ENCODE measurements at places on chromosomes 16 and 17.
A peak's percentile ranks its signal among the peaks of the same experiment; 100 is the strongest.

- no peak for DNase-seq
Observed at GRCh38 chr17:81858170-81858966, 2.0 kb downstream of the P4HB start.

GRCh38 chr17:57675427-57676387 is 69.4 kb downstream of the CCDC182 start:
- DNase-seq, result no peak

- DNase-seq, result no peak
Observed at GRCh38 chr17:34820248-34820801, 140.9 kb downstream of the CCT6B start.

DNA sequence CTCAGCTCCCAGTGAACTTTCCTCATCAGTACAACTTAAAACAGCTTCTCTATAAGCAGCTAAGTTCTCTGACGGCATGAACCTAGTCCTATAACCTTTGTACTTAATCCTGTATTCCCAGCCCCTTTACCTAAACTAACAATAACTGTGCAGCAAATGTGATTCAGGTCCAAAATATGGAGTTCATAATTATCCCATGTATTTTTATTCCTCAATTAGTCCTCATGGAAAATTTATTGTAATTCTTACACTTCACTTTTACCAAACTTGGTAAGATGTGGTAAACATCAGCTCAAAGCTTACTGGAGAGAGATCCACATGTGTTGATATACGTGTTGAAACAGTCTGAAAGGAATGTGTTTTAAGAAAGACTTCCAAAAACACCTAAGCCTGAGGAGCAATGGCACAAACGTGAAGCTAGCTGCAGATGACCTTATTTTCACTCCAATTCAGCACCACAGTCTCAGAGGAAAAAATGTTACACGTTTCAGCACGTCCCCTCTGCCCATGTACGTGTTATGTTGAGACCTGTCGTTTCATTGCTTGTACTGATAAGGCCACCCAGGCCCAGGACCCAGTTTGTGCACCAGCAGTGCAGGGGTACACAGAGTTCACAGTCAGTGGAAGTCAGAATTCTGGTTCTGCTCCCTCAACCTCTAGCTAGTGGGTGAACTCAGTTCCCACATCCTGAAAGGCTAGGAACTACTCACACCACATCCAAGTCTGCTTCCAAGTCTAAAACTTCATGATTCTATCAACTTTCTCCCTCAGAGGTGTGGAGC is 7.1 kb downstream of the USP31 start:
- no peak for DNase-seq

GRCh38 chr16:3665508-3665907 is 11.0 kb downstream of the DNASE1 start:
- no peak for DNase-seq

- DNase-seq, result no peak
Observed at GRCh38 chr17:18084256-18084655, 3.5 kb upstream of the DRG2 start.

DNA sequence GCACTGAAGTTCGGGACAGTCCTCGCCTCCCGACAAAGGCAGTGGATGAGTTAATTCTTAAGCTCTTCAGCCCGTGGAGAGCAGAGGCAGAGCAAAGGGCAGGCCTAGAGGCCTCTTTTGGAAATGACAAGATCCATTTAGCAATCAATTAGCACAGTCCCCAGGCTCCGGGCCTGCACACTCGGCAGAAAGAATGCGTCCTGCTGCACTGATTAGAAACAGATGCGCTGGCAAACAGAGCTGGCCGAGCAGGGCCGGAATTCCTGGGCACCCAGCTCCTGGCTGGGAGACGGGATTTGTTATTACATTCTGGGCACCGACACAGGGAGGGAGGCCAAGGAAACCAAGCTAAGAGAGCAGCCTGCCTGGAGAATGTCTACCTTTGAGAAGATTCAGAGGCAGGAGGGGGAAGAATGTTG is 162.9 kb downstream of the COPRS start:
- no peak for DNase-seq

DNA sequence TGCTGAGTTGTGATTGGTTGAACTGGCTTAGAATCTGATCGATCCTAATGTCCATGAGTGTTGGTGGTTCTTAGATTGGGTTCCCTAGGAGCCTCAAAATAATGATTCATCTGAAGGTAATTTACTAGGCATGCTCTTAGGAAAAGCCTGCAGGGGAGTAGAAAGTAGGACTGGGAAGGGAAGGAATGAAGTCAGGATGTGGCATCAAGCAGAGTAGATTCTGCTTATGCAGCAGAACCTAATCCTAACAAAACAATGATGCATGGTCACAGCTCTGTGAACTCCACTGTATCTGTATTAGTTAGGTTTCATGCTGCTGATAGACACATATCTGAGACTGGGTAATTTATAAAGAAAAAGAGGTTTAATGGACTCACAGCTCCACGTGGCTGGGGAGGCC is 132.5 kb downstream of the HS3ST2 start:
- no peak for DNase-seq

DNA sequence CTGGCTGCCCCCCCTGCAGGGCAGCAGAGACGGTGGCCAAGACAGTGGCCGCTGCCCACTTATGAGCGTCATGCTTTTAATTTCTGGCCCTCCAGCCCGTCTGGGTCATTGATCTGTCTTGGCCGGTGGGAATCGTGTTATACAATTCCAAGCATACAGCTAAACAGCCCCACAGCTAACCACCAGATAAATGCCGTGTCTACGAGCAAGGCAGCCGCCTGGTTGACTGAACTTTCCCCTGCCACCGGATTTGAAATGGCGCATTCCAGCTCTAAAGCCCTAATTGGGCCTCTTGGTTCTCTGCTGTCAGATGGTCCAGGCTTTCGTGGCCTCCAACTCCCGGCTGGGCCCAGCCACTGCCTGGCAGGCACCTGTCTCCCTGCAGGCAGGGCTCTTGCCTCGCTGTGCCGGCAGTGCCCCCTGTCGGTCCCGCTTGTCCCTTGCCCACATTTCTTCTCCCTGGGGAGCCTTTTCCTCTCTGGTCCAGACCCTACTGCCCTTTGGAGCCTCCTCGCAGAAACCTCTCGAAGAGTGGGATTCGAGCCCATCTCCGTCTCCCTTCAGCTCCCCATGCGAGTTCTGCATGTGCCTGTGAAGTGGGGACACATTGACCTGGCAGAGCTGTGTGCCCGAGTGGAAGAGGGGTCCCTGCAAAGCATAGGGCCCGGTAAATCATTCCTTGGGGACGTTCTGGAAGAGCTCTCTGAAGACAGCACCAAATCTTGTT is 1.8 kb upstream of the RBFOX3 start:
- peak; percentile 33 for DNase-seq

DNA sequence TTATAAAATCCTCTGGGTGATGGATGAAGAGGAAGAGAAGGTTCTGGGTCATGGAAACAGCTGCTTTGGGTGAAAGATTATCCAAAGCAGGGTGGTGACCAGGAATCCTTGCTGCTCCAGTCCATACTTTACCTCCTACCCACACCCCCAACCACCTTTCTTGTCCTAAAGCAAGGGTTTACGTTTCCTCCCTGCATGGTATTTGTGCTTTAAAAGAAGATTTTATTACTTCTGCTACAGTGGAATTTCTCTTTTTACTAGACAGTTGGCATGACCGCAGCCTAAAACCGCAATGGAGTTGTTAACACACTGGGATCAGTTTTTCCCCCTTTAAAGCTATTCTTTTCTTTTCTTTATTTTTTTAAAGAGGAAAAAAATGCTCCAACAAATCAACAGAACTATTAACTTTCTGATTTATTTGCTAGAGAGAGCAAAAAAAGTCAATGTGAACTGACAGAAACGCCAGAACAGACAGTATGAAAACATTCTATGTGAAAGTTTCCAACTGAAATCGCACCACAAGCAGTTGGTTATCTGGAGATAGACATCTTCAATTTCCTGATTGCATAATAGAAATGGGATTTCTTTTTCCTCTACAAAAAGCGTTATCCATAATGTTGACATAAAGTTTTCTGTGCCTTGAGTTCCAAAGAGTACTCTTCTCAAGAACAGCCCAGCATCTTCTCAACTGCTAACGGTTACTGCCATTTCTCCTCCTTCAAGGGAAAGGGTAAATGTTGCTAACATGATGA is 236.0 kb downstream of the IRX3 start:
- DNase-seq, result no peak
